Brain microvascular endothelial cell (primary cell): ENCODE measurements at places on chromosomes 6 and 20.

- DNase-seq, result no peak
These were observed 54.4 kb downstream of the SNRNP48 start for GRCh38 chr6:7644417-7644816.

DNA sequence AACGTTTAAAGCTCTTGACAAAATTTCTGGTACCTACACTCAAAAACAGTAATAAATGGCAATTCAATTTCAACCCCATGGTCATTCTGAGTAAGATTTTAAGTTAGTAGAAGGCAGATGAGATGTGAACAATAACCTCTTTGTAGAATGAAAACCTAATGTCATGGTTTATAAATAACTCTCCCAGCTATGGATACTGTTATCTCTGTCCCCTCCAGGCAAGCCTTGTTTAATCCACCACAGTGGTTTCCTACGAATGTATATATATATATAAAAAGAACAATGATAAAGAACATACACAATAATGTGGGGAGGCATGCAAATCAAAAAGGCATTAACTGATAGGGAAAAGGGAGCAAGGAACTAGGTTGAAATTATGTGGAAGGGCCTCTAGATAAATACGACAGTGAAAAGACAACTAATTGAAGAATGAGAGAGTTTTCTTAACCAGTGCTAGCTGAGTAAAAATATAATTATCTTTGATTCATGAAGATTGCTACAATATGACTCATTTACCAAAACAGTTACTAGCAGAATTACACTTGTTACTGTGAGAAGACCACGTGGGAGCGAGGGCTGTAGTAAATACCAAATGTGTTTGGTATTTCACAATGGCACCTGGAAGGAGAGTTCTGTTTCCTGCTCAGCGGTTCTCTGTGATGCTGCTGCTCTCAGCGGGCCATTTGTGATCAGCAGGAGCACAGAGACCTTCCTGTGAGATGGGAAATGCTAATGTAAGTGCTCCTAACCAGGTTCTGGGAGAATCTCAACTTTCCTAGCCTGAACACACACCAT is 173.7 kb downstream of the MBOAT1 start:
- DNase-seq, result peak; percentile 7

GRCh38 chr6:5744497-5744896 is 262.2 kb downstream of the NRN1 start:
- DNase-seq, result no peak

DNA sequence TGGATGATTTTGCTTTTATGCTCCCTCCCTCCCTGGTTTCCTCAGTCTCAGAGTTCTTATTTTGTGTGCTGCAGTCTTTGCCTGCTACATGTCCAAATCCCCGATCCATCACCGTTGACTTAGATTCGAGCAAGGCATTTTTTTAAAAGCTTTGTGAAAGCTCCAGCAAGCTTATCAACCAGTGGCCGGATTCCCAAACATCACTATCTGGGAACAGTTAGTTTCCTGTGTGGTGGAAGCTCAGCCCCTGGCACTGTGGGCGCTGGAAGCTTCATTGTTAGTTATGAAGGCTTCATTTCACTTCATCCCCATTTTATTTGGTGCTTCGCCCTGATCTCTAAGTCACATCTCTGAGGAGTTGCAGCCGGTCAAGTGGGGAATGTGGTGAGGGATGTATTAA is 44.7 kb downstream of the DEK start:
- DNase-seq, result no peak

GRCh38 chr6:41427642-41428335 is 92.4 kb downstream of the NCR2 start:
- DNase-seq, result no peak

GRCh38 chr6:1389369-1390132 is at the start of gene FOXF2:
Gene FOXF2 (plus strand): TSS chr6:1389576. CDS start chr6:1389948, 372 bp downstream.
- no peak for DNase-seq

GRCh38 chr6:92864966-92865555 is 554.3 kb downstream of the EPHA7 start:
- DNase-seq, result no peak

- DNase-seq, result no peak
These were observed 124.8 kb downstream of the PTPRK start for GRCh38 chr6:128395596-128395995.

GRCh38 chr6:25263657-25264056 is 15.5 kb upstream of the CARMIL1 start:
- peak; percentile 78 for DNase-seq

- no peak for DNase-seq
These were observed 107.7 kb upstream of the ATXN1 start for GRCh38 chr6:16868968-16869367.

GRCh38 chr6:8556370-8557013 is 121.1 kb upstream of the SLC35B3 start:
- DNase-seq, result peak; percentile 25

- peak; percentile 56 for DNase-seq
These were observed 608.2 kb downstream of the PRKN start for GRCh38 chr6:162119341-162119740.

DNA sequence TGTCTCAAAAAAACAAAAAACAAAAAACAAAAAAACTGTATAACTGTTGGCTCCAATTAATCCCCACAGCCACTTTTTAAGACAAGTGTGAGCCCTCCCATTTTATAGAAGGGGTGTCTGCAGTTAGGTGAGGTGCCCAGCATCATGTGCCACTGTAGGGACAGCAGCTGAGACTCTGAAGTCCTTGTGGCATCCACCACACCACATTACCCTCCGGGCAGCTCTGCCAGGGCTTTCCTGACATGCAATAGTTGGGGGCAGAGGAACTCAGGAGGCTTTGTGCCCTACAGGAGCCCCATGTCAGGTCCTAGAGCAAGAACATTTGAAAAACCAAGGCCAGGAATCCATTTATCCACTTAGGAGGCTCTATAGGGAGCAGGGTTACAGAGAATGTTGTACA is 17.3 kb downstream of the PKIG start:
- DNase-seq, result no peak

DNA sequence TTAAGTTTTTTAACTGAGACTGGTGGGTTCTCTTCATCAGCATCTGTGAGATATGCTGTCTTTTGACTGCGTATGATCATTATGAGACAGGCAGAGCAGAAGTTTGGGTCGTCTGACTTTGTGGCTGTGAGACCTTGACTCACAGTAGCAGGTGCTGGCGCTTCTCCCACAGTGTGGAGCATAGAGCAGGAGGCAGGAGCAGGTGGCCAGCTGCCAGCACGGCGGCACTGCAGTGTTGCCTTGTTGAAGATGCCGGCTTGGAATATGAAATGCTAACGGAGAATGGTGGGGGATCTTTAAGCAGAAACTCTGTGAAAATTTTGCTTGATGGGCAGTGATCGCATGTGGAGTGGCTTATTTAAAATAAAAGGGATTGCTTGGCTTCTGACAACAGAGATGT is 105.0 kb downstream of the TIAM2 start:
- no peak for DNase-seq

GRCh38 chr20:45338121-45339030 is 9.8 kb downstream of the SDC4 start:
- DNase-seq, result no peak

- no peak for DNase-seq
These were observed 960 bp downstream of the ATP9A start for GRCh38 chr20:51766994-51767866.

- no peak for DNase-seq
These were observed 11.8 kb upstream of the TRAM2 start for GRCh38 chr6:52588710-52589091.

- no peak for DNase-seq
These were observed 2.5 kb downstream of the SLC17A1 start for GRCh38 chr6:25829375-25829774.

DNA sequence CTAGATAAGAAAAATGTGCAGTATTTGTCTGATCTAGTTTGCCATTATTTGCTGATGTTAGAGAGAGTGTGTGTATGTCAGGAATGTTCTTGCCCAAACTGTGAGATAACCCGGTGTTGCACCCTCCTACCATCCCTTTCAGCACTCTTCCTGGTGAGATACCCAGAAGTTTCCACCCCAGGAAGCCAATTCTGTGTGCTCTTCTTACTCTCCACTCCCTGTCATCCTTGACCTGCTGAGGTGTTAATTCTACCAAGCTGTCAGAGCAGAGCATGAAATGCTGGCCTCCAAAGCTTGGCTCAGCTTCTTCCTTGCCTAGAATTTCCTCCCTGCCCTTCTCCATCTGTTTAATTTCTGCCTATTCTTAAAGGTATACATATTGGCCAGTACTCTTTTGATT is 237.3 kb upstream of the CNR1 start:
- DNase-seq, result no peak
